Anterior cingulate cortex (tissue), 58 donors: ENCODE measurements at places on chromosomes 16 and 17.

- DNase-seq = peak; percentile 25
These were observed 25.8 kb downstream of the WSB1 start for GRCh38 chr17:27319541-27320221.

DNA sequence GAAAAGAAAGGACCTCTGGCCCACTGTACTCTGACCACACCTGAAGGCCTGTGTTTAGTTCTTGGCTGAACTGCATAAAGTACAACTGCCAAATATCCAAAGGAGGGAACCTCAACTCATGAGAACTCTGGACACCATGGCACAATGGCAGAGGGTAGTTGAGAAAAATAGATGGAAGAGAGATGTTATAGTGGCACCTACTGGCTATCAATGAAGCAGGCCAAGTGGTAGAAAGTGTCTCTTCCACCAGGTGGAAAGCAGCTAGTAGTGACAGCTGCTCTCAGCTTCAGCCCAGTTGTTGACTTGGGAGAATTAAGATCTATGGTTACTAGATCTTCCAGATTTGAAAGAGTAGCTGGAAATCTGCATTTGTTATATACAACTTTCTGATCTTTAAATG is 3.2 kb downstream of the MED31 start:
- DNase-seq = no peak

GRCh38 chr16:11632455-11632939 is 35.8 kb upstream of the SNN start:
- no peak for DNase-seq

DNA sequence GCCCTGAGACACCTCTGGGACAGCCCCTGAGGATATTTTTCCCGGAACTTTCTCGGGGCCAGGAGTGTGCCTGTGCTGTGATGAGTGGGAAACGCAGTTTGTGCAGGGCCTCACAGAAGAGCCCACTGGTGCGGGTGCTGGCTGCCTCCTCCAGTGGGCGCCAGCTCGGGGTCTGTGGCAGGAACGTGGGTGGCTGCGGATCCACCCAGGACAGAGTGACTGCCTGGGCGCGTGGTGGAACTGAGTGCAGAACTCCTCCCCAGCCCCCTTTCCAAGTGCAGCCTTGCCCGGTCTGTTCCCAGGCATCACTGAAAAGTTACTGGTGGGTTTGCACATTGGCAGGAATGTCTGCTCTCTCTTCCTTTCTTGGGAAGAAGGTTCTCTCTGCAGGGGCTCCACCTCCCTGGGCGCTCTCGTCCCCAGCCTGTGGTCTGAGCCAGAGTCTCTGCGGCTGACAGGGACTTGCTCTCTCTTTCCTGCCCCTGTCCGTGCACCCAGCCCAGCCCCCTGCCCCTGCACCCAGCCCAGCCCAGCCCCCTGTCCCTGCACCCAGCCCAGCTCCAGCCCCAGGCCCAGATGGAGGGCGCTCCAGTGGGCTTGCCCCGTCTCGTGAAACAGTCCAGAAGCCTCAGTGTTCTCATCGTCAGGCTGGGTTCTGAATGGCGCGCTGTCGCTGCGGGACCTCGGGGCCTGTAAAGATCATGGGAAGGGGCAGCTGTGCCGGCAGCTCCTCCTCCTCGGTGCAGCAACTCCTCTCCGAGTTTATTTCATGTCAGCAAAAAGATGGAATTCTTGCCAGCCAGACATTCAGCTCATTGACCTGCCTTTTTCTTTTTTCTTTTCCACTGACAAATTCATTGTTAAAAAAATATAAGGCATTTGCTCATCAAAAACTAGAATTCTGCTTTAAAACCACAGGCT is 117.5 kb downstream of the BANP start:
- no peak for DNase-seq

- no peak for DNase-seq
These were observed 11.4 kb upstream of the RAP1GAP2 start for GRCh38 chr17:2784864-2785263.

DNA sequence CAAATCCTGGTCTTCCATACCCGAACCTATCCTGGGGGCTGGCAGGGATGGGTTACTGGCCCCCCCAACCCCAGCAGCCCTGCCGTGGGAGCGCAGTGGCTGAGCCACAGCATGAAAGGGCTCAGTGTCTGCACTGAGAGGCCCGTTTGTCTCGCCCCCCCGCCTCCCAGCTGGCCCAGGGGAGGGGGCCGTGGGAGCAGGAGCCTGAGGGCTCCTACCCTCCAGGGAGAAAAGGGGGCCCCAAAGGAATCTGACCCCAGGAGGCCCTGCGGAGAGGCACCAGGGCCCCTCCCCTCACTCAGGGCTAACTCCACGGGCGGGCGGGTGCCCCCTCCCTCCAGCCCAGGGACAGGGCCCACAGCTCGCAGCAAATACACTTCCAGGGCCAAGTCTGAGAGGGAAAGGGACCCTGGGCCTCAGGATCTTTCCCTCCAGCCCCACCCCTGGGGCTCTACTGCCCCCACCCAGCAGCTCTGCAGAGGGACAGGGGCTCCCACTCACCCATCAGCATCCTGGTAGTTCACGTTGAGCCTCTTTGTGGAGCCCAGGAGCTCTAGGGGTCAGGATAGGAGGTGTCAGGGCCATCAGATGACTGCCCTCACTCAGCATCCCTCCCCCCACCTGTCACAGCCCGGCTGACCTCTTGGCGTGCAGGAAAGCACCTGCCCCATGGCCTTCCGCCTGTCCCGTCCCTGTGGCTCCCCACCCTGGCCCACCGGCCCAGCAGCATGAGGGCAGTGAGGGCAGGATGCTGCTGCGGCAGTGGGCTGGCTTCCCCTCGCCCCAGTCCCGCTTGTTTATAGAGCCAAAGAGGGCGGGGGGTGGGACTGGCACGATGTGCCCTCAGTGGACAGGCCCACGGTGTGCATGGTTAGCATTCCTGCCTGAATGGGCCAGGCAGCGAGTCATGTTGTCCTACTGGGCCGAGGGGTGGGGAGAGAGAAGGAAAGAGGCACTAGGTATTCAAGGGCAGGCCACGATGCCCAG is 7.3 kb downstream of the CASKIN2 start:
- DNase-seq = peak; percentile 29

GRCh38 chr16:58046054-58046881 is 20.7 kb downstream of the MMP15 start:
- DNase-seq = no peak

DNA sequence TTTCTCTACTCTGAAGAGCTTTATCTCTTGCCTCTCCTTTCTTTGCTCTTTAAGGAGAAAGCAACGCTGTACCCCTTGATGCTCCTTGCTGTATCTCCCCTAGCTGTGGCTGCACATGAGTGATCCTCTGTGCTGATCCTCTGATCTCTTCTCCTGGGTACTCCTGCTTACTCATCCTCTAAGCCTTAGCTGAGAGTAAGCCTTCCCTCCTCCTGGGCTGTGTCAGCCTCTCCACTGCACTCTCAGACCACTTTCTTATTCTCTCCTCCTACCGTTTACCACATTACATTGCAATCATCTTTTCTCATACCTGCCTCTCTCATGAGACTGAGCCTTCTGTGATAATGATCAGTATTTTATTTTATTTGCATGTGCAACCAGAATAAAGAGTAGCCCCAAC is 25.1 kb downstream of the SOX9 start:
- DNase-seq = no peak

DNA sequence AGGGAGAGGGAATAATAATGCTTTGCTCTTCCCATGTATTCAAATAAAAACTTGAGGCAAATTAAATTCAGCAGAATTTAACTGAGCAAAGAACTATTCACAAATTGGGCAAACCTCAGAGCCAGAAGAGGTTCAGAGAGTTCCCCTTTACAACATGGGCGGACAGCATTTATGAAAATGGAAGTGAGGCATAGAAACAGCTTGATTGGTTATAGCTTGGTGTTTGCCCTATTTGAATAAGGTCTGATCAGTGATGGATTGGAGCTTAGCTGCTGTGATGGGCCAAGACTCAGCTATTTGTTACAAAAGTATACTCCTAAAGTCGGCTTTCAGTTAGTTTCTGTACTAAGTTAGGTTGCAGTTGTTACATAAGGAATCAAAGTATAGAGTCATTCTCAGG is 63.0 kb downstream of the TMEM100 start:
- DNase-seq = no peak

DNA sequence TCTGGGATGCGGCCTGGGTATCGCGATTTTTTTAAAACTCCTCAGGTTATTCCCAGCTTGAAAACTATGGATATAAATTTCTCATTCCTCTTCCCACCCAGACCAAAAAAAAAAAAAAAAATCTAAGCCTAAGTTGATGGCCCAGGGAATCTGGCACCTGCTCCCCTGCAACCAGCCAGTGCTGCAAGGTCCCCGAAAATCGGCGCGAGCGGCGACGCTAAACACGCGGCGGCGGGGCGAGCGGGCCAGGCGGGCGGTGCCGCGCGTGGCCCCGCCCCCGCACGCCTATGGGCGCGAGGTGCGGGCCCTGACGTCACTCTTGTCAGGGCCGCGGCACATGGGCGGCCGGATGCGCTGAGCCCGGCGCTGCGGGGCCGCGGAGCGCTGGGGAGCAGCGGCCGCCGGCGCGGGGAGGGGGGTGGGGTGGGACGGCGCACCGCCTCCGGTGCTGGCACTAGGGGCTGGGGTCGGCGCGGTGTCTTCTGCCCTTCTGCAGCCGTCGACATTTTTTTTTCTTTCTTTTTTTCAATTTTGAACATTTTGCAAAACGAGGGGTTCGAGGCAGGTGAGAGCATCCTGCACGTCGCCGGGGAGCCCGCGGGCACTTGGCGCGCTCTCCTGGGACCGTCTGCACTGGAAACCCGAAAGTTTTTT is at the start of gene HLF:
HLF (plus strand) TSS at position 316 of the 654 bp plus-strand sequence. CDS start 525 bp downstream, outside the sequence.
- DNase-seq = peak; percentile 79

- no peak for DNase-seq
These were observed 460.8 kb upstream of the TOM1L1 start for GRCh38 chr17:54439816-54440215.

- no peak for DNase-seq
These were observed 52.9 kb upstream of the LGALS9 start for GRCh38 chr17:27577884-27578717.

DNA sequence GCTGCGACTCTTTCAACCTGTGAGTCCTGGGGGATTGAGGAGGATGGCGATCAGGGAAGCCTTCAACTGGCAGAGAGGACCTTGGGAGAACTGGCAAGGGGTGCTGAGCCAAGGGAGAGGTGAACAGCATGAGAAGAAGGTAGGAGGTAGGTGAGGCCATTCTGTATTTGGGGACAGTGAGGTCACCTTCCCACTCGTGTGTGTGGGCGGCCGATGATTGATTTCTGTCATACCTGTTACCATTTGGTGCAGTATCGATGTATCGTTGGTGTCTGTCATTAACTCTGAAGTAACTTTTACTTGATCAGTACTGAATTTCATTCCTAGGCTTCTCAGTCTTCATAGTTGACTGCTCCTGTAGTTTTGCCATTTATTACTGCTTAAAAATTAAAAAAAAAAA is 3.8 kb downstream of the ARSG start:
- no peak for DNase-seq

DNA sequence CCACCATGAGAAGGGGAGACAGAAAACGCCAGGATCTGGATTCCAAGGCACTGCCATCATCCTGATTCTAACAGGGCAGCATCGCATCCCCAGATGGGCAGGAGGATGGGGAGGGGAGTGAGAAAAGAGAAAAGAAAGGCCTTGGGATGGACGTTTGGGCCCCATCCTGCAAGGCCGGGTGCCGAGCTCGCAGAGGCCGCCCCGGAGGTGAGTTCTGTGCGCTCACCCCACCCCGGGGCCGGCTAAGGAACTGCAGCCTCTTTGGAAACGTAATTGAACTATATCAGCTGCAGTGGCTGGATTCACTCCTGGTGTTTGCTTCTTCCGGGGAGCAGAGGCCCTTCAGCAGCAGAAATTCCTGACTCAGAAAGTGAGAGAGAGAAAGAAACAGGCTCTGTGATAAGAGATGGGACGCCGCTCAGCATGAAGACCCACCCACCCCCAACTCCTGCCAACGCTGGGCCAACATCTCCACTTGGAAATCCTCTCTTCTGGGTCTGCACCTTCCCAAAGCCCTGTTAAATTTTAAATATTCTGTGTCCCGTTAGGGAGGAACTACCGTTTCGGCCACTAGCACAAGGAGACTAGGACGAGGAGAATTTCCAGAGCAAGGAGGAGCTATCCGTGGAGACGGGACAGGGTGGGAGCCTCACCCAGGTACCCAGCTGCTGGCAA is 8.5 kb upstream of the SSTR2 start:
- DNase-seq = peak; percentile 63

- peak; percentile 78 for DNase-seq
These were observed 1.8 kb downstream of the ASGR1 start for GRCh38 chr17:7177191-7177953.

DNA sequence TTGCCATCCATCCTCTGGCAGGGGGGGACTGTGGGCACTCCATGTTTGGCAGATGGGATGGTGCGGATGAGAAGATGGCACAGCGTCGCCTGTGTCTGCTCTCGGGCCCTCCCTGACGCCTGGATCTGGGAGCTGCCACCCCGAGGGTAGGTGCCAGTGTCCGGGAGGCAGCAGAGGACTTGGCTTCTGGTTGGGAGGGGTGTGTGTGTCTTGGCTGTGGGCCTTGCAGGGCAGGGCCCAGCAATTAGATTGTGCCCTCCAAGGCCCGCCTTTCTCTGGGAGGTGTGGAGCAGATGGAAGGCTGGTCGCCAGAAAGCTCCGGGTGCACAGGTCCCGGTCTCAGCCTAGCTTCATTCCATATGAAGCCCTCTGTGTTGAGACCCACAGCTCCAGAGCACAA is 1.4 kb downstream of the RAP1GAP2 start:
- no peak for DNase-seq

DNA sequence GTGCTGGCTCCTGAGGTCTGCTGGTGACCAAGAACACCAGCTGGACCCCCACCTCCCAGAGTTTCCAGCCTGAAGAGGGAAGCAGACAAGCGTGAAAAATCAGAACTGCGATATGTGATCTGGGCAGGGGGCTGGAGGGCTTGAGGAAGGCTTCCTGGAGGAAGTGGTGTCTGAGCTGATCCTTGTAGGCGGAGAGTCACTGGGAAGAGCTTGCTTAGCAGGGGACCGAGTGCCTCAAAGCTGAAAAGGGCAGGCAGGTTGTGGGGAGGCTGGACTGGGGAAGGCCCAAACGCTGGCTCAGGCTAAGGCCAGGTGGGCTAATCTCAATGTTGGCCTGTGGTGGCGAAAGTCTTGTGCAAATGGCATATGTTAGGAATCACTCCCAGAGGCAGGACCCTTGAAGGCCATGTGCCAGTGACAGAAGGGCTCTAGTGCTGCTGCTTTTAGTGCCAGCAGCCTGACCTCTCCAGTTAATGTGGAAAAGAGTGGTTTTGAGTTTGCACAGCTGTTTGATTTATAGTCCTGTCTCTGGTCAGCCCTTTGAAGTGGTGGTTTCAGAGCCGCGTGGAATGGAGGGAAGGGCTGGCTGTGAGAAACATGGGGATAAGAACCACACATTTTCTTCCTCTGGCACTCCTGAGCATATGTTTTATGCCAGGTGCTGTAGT is 85.3 kb upstream of the LGALS9 start:
- no peak for DNase-seq

DNA sequence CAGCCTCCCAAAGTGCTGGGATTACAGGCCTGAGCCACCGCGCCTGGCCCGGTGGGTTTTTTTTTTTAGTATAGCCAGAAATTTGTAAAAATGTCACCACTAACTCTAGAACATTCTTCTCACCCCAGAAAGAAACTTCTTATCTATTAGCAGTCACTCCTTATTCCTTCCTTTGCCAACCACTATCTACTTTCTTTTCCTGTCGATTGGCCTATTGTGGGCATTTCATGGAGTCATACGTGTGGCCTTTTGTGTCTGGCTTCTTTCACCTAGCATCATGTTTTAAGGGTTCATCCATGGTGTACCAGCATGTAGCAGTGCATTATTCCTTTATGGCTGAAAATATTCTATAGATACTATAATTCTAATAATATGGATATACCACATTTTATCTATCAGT is 3.6 kb downstream of the CYB5D2 start:
- no peak for DNase-seq

- no peak for DNase-seq
These were observed 96.7 kb downstream of the GNAO1 start for GRCh38 chr16:56288019-56288418.

GRCh38 chr17:15122857-15123256 is 142.3 kb downstream of the PMP22 start:
- no peak for DNase-seq
